NCI-H1694 (cell line): ENCODE measurements at places on chromosomes 6 and 20.
A peak's percentile ranks its signal among the peaks of the same experiment; 100 is the strongest.

- no peak for DNase-seq
Measured at GRCh38 chr6:156430386-156430785, 346.8 kb upstream of the ARID1B start.

- peak; percentile 24 for DNase-seq
Measured at GRCh38 chr20:36506253-36506652, 35.1 kb upstream of the MYL9 start.

GRCh38 chr20:888057-888456 is 28.1 kb downstream of the ANGPT4 start:
- DNase-seq = no peak

DNA sequence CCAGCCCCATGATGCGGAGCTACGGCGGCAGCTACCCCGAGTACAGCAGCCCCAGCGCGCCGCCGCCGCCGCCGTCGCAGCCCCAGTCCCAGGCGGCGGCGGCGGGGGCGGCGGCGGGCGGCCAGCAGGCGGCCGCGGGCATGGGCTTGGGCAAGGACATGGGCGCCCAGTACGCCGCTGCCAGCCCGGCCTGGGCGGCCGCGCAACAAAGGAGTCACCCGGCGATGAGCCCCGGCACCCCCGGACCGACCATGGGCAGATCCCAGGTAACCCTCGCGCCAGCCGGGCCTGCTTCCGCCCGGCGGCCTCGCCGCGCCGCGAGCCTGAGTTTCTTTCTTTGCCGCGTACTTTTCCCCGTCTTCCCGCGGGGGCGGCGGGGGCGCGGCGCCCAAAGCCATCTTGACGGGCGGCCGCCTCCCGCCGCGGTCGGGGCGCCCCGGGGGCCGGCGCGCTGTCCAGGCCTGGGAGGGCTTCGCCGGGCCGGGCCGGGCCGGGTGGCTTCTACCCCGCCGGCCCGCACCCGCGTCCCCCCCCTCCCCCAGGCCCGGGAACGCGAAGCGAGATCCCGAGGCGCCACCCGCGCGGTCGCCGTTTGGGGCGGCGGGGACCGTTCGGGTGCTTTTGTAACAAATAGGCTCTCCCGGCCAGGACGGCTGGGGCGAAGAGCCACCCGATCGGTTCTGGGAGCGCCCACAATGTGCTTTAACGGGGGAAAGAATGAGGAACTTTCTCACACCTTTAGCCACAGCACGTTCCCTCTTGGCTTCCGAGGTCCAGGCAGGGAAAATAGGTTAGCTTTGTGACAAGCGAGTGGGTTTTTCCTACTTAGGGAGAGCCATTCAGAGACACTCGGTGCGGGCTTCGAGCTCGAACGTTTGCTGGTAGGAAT is 2.3 kb downstream of the ARID1B start:
- DNase-seq = no peak

GRCh38 chr6:13141387-13141786 is 186.9 kb downstream of the TBC1D7 start:
- no peak for DNase-seq

- DNase-seq = no peak
Measured at GRCh38 chr20:20711413-20711812, 1.0 kb downstream of the RALGAPA2 start.

- no peak for DNase-seq
Measured at GRCh38 chr20:19348582-19348981, 136.1 kb downstream of the SLC24A3 start.

DNA sequence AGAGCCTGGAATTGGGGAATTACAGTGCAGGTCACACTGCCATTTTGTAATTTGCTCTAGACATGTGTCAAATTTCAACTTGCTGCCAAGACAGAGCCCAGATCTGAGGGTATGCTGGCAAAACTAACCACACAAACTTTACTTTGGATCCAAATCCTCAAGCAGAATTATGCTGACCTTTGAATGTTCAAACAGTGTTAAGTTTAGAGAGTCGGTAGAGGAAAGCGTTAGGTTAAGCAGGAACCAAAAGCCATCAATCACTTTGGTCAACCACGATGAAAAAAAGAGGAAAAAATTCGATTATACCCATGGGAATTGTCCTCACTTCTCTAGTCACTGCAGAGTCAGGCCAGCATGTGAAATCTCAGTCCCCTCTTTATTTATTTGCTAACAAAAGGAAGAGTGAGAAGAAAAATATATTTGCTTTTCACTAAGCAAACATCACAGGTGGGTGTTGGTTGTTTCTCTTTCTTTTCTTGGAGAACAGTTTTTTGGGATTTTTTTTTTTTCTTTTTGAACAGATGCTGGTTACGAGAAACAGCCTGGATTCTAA is 105.1 kb upstream of the ADGRF1 start:
- DNase-seq = no peak

- peak; percentile 75 for DNase-seq
Measured at GRCh38 chr20:49508435-49509199, 26.1 kb upstream of the KCNB1 start.

DNA sequence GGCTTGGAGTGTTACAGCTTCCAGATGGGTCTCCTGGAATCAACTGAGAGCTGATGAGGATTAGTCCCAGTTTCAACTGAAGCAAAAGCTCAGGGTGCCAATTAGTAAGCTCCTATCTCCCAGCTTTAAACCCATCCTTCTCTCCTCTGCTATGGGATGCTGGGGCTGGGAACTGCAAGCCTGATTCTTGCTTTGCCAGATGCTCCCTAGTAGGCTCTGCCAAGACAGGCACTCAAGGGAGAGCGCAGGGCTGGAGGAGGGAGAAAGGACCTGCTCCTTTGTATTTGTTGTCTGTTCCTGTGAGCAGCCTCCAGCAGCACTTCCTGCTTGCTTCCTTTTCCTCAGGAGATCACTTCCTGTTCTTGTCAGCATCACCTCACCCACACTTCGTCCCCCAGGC is 309.7 kb downstream of the KIF16B start:
- DNase-seq = peak; percentile 65

- no peak for DNase-seq
Measured at GRCh38 chr20:9374480-9374879, 139.9 kb upstream of the LAMP5 start.

DNA sequence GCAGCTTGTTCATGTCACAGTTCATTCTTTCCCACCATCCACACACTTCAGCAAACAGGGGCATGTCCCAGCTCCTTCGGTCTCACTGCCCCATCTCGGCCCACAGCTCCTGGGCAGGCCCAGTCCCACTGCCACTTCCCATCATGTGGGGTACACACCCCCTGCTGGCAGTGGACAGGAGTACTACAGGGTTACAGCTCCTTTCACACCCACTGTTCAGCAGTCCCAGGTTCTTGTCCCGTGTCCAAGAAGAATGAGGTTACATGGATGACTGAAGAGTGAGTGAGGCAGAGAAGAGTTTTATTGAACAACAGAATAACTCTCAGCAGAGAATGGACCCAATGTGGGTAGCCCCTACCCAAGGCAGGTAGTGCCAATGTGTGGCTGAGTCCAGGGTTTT is 77.8 kb upstream of the SMLR1 start:
- no peak for DNase-seq

- peak; percentile 20 for DNase-seq
Measured at GRCh38 chr20:5402903-5403531, 86.3 kb upstream of the PROKR2 start.

GRCh38 chr6:56536536-56536935 is 106.2 kb downstream of the DST start:
- no peak for DNase-seq

DNA sequence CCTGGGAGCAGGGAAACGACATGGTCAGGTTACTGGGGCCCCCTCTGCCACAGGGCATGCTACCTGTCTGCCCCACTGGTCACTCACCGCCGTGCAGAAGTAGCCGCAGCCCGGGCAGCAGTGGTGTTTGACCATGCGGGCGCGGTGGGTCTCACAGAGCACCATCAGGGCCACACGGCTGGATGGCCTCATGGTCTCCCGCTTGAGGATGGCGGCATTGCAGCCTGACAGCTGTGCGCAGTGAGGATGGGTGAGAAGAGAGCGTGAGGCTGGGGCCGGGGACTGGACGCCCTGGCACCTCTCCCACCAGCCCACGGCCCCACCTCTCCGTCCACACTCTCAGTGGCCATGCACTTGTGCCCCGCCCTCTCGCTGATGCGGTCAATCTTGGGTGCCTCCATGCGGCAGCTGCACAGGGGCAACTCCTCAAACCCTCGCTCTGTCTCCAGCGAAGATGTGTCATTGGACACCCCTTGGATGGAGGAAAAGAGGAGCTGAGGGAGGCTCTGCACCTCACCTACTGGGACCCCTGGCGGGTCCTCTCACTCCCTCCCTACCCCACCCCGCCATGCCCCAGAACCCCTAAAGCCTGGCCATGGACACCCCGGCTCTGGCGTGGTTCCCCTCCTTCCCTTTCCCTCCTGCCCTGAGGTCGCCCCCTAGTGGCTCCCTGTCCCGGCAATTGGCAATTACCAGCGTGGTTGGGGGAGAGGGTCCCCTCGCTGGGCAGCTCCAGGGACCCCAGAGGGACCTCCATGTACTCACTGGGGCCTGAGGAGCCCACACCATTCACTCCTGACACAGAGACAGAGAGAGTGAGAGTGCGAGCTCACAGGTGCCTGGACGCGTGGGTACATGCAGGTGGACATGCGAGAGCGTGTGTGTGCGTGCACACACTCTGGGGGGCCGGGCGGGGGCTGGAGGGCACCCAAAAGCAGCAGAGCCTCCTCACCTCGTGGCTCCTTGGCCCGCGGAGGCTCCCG is 8.9 kb downstream of the EHMT2 start:
- no peak for DNase-seq

DNA sequence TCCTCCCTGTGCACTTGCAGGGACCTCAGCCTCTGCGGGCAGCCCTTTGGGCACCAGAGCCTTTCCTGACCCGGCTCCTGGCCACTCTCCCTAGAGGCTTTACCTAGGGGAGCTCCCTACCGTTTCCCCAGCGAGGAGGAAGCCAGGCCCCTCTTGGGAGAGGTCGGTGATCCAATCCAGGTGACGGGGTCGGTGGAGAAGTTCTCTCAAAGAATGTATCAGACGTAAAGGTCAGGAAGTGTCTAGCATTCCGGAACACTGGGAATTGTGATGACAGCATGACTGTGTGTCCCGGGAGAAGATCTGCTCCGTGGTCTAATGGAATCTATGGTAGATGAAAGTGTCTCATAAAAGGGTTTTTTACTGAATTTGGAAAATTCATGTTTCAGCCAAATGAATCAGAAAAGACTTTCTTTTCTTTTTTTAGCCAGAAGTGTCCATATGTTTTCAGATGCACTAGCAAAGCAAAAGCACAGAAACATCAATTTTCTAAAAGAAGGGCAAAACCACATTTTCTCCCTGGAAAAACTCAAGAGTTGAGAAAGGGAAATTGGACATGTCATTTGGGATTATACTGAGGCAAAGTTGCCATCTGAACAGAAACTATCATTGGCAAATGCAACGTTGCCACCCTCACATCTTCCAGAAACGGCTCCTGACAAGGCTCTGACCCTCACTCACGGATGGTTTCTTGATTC is 289.4 kb downstream of the THBS2 start:
- DNase-seq = no peak

DNA sequence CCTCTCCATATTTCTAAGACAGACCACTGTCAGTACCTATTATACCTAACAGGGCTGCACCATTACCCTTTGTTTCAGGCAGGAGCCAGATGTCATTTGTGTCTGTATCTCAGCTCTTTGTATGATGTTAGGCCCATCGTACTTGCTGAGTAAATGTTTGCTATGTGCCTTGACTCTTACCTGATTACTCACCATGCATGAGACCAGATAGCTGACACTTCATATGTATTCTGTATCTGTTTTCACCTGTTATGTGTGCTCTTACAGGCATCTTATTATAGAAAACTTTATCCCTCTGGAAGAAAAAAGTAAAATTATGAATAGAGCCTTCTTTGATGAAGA is 31.7 kb upstream of the ASXL1 start:
- DNase-seq = no peak

GRCh38 chr6:138955262-138955661 is 32.8 kb downstream of the REPS1 start:
- no peak for DNase-seq

DNA sequence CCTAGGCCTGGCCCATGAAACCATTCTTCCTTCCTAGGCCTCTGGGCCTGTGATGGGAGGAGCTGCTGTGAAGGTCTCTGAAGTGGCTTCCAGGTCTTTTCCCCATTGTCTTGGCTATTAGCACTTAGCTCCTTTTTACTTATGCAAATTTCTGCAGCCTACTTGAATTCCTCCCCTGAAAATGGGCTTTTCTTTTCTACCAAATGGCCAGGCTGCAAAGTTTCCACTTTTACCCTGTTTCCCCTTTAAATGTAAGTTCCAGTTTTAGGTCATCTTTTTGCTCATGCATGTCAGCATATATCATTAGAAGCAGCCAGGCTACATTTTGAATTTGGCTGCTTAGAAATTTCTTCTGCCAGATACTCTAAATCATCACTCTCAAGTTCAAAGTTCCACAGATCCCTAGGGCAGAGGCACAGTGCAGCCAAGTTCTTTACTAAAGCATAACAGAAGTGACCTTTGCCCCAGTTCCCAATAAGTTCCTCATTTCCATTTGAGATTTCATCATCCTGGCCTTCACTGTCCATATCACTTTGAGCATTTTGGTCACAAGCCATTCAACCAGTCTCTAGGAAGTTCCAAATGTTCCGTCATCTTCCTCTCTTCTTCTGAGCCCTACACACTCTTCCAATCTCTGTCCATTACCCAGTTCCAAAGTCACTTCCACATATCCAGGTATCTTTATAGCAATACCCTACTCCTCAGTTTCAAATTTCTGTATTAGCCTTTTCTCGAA is 71.9 kb downstream of the TBC1D7 start:
- DNase-seq = no peak

GRCh38 chr6:168027521-168027920 is 30.1 kb downstream of the KIF25 start:
- DNase-seq = no peak

DNA sequence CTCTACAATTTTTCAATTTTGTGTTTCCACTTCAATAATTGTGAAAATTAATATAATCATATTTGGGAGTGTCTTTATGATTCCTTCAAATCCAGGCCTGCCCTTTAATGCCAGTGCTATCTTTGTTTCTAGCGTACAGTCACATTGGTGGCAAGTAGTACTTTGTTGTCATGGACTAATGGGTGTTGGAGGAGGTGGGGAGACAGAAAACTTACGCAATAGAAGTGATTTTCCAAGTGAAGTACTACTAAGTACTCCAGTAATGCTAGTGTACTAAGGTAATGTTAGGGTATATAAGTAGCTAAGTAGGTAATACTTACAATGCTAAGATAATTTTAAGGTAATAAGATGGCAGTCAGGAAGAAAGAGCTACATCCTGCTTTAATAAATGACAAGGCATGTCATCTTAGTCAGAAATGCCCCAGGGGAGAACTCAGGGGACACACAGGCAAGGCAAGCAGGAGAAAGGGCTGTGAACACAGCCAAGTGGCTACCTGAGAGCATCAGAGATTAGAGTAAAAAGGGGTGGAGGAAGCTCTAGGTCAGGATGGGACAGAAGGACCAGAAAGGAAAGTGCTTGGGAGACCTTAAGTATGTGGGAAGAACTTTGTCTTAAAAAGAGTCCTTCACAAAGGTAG is 217.2 kb upstream of the PRDM1 start:
- no peak for DNase-seq
